ENCODE measurements at places on chromosomes 6 and 20.

- no peak for DNase-seq
Observed at GRCh38 chr6:143569040-143569439, 57.5 kb upstream of the FUCA2 start.

DNA sequence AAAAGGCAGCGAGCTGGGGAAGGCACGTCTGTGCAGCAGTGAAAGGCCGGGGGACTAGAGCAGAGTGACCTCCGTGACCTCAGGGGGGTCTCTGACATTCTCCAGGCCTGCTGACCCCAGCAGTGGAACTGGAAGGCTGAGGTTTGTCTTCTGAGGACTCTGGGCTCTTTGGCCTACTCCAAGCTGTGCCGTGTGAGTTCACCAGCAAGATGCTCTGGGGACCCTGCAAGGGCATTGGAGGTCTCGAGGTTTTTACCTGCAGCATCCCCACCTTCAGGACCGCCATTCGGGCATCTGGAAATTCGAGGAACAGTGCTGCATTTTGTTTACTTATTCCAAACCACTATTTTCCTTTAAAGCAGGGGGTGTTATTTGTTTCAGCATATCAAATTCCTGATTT is 140.9 kb downstream of the PHACTR3 start:
- DNase-seq, result no peak

DNA sequence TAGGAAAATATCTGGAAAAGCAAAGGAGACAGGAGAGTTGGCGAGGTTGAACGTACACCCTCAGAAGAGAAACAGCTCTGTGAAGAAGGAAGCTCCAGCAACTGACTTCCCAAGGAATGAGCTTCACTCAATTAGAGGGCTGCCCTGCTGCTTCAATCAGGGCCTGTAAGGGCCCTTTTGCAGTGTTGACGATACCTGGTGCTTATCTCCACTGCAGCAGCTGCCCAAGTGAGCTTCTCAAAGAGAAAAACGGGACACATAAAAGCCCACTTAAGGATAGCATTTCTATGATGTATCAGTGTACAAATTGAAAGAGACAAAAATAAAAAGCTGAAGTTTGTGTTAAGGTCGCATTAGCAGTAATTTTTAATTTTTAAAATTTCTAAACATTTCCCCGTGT is 16.4 kb downstream of the SEC63 start:
- DNase-seq, result no peak

- no peak for DNase-seq
Observed at GRCh38 chr20:33798444-33798843, 12.7 kb upstream of the CHMP4B start.

DNA sequence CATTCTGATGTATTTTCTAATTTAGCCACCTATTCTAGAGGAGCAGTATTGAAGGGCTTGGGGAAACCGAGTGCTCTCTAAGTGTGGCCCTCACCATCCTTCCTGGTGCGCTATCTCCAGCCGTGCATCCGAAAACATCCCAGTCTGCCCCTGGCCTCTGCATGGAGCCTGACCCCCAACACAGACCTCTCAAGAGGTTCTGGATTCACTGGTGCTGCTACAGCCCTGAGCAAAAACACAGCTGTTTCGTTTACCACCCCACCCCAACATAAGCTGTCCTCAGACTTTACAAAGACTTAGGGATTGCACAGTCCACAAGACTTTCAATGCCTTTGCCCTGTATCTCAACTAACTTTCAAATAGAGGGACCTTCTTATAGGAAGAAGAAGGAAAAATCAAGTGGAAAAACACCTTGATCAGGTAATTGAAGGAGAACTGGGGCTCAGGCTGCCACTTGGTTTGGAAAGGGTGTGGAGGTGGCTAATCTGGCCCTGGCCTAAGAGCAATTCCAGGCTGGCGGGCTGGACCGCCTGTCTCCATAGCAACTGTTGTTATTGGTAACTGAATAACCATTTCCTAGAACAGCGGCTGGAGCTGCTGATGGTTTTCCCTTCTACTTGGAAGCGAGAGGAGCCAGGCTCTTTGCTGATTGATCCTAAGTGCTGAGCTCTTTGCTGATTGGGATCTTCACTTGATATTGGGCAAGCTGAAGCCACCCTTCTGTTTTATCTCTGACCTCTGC is 90.2 kb upstream of the TOX2 start:
- DNase-seq, result no peak

DNA sequence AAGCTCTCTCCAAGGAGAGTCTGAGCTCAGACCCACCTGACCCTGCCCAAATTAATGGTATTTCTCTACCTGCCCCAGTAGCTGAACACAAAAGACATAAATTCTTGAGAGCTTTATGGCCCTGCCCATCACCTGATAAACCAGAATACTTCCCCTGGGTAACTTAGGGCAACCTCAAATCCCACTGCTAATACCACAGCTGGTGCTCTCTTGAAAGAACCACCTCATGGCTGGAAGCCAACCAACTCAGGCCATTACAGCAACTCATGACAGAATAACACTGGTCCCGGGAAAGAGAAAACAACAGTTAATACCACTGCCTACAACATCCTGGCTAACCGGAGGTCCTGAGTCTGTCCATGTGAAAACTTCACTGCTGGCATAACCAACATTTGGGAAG is 328.6 kb downstream of the NKAIN2 start:
- no peak for DNase-seq

DNA sequence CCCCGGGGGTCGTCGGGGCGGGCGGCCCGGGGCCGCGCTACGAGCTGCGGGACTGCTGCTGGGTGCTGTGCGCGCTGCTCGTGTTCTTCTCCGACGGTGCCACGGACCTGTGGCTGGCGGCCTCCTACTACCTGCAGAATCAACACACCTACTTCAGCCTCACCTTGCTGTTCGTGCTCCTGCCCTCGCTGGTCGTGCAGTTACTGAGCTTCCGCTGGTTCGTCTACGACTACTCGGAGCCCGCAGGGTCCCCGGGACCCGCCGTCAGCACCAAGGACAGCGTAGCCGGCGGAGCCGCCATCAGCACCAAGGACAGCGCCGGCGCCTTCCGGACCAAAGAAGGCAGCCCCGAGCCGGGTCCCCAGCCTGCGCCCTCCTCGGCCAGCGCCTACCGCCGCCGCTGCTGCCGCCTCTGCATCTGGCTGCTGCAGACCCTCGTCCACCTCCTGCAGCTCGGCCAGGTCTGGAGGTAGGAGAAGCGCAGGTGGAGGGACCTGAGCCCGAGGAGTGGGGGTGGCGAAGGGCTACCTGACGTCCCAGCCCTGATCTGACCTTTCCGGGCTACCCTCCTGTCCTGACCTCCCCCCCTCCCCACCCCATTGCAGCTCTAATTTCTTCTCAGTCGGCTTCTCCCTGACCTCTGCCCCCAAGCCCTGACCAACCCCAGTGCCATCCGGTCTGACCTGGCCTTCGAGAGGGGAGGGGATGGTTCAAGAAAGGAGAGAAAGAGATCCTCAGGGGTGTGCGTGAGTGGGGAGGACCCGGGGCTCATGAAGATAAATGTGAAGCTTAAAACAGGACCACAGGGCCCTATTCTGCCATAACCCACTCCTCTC is 558 bp downstream of the XKR7 start:
- peak; percentile 64 for DNase-seq

GRCh38 chr6:41921712-41921998 is 356 bp downstream of the BYSL start:
- no peak for DNase-seq

Data from ureter (tissue), 1 donor.